Activated CD8-positive, alpha-beta memory T cell treated with anti-CD3 and anti-CD28 coated beads, Interleukin-2, amount 10 ng/mL, durations not matched to agents 7 days and 5 days (primary cell): ENCODE measurements at places on chromosomes 7 and 10.

- peaks cover 6% of the 10 kb centered on the region for H3K36me3 ChIP-seq
- H3K4me3 ChIP-seq, result no peak overlapping the region
- H3K4me1 ChIP-seq, result peaks cover 37% of the 10 kb centered on the region
- DNase-seq, result no peak
Measured at GRCh38 chr7:150363370-150363769, 5.3 kb upstream of the REPIN1 start.

GRCh38 chr7:111145472-111145871 lies 54.5 kb downstream of the LRRN3 start:
- H3K4me3 ChIP-seq, result no peak overlapping the region
- H3K36me3 ChIP-seq, result peaks cover 2% of the 10 kb centered on the region
- H3K27ac ChIP-seq, result no peak overlapping the region

DNA sequence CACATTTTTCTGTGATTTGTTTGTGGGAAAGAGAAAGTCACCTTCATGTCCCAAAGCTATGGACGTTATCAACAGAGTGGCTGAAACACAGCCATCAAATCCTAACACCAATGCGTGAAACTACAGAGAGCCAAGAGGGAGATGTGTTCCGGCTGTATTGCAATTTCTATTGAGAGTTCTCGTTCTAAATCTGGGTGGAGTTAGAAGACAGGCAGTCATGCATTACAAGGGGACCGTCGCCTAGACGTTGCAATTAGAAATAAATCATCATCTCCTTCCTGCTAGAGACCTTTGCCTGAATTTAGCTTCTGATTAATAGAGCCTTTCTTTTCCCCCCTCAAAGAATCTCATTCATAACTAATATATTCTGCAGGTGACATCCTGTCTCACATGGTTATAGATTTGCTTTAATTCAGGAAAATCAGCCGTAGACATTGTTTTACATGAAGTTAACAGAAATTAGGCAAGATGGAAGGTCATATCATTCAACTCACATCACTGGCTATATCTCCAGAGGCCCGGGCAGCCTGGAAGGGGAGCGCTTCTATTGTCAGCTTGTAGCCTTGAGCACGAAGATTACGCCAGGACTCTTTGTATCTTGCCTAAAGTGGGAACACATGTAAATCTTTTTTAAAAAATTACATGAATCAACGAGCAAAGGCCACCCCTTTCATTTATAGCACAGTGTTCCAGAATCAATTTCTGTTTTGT lies 52.6 kb downstream of the HABP2 start:
- no peak overlapping the region for H3K27ac ChIP-seq
- H3K36me3 ChIP-seq, result no peaks in the 10 kb centered on the region
- DNase-seq, result no peak

DNA sequence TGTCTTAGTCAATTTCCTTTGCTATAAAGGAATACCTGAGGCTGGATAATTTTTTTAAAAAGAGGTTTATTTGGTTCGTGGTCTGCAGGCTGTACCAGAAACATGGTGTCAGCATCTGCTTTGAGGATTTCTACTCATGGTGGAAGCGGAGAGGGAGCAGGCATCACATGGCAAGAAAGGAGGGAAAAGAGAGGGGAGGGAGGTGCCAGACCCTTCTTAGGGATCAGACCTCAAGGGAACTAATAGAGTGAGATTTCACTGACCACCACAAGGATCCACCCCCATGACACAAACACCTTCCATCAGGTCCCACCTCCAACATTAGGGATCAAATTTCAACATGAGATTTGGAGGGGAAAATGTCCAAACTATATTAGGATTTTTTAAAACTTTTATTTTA lies 27.0 kb upstream of the AKR1B10 start:
- H3K4me3 ChIP-seq, result no peak overlapping the region
- no peak overlapping the region for H3K27ac ChIP-seq
- H3K4me1 ChIP-seq, result peaks cover 1% of the 10 kb centered on the region

DNA sequence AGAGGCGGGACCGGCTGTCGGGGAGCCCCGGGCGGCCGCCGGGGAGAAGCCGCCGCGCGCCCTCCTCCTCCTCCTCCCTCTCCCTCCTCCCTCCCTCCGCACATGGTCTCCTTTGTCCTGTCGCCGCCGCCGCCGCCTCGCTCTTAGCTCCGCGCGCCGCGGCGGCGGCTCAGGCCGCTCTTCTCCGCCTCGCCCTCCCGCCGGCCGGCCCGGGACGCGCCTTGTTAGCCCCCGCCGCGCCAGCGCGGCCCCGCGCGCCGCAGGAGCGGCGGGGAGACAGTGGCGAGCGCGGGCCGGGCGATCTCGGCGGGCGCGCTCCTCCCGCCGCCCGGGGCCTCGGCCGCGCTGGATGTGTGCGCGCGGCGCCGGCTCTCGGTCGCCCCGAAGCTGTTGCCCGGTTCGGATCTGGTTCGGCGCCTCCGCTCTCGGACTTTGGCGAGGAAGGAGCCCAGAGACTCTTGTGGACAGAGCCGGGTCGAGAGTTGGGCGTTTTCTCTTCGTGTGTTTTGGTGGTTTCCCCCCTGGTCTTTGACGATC lies 437.4 kb upstream of the GALNT17 start:
- H3K4me3 ChIP-seq, result peak overlapping the region; percentile 89

DNA sequence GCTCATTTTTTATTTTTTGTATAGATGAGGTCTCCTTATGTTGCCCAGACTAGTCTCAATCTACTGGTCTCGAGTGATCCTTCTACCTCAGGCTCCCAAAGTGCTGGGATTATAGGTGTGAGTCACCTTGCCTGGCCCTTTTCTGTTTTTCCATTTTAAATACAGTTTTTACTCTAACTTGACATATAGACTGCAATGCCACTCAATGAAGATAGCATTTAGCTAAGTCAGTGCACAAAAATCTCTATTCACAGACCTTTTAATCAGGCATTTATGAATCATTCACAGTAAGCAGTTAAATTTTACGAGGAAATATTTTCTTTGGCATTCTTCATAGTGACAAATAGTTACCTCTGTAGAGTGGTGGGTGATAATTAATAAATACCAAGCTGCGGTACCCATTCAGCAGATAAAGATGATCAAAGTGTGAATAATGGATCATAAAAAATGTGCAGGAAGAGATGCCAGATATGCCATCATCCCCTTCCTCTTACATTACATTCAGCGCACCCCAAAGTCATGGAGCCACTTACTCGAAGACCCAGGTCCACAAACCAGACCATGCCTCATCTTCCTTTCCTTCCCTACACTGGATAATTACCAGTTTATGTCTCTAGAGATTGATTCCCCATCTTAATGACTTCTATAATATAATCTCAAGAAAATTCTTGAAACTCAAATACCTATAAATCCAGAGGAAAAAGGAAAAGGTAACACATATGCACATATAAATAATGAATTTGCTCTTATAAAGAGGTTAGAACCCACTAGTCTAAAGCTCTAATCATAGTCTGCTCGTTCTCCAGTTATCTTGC lies 56.0 kb downstream of the UBE2H start:
- H3K36me3 ChIP-seq, result peaks cover 7% of the 10 kb centered on the region
- no peaks in the 10 kb centered on the region for H3K27me3 ChIP-seq
- no peaks in the 10 kb centered on the region for H3K4me1 ChIP-seq
- no peak overlapping the region for H3K27ac ChIP-seq

DNA sequence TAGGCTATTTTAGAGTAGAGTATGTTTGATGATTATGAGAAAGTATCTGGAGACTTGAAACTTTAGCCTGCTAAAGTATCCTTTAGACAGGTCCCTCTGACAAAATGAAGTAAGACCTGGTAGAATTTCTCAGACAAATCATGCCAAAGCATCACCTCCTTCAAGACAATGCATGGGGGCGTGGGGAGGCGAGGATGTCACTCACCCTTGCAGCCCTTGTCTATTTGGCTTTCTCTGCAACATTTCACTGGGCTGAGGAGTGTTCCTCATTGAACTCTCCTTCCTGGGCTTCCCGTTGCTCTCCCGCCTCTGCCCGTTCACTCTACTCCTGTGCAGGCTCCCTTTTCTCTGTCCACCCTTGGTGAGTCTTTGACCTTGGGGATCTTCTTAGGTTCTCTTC lies 98.5 kb downstream of the JAZF1 start:
- H3K4me1 ChIP-seq, result peaks cover 5% of the 10 kb centered on the region
- H3K4me3 ChIP-seq, result no peak overlapping the region
- no peak for DNase-seq
- no peak overlapping the region for H3K27ac ChIP-seq
- no peaks in the 10 kb centered on the region for H3K27me3 ChIP-seq
- no peaks in the 10 kb centered on the region for H3K36me3 ChIP-seq

GRCh38 chr7:77528368-77528767 lies 8.7 kb upstream of the PTPN12 start:
- peaks cover 7% of the 10 kb centered on the region for H3K27me3 ChIP-seq
- peaks cover 3% of the 10 kb centered on the region for H3K4me1 ChIP-seq
- no peak overlapping the region for H3K4me3 ChIP-seq
- DNase-seq, result no peak
- H3K27ac ChIP-seq, result no peak overlapping the region

DNA sequence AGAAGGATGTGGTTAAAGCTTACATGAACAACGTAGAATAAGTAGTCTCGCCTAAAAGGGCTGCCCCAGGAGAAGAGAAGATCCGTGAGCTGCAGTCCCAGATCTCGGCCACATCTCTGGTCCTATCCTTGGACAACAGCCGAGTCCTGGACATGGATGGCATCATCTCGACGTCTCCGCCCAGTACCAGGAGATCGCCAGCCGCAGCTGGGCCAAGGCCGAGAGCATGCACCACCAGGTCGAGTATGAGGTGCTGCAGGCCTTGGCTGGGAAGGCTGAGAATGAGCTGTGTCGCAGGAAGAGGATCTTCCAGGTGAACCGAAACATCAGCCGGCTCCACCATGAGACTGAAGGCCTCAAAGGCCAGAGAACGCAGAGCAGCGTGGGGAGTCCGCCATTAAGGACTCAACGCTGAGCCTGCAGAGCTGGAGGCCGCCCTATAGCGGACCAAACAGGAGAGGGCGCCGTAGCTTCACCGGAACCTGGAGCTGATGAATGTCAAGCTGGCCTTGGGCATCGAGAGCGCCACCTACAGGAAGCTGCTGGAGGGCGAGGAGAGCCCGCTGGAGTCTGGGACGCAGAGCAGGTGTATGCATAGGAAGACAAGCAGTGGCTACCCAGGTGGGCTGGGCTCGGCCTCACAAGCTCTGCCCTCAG lies 22.2 kb downstream of the LIPK start:
- no peak overlapping the region for H3K4me3 ChIP-seq
- H3K4me1 ChIP-seq, result peaks cover 7% of the 10 kb centered on the region
- peak; percentile 56 for DNase-seq

DNA sequence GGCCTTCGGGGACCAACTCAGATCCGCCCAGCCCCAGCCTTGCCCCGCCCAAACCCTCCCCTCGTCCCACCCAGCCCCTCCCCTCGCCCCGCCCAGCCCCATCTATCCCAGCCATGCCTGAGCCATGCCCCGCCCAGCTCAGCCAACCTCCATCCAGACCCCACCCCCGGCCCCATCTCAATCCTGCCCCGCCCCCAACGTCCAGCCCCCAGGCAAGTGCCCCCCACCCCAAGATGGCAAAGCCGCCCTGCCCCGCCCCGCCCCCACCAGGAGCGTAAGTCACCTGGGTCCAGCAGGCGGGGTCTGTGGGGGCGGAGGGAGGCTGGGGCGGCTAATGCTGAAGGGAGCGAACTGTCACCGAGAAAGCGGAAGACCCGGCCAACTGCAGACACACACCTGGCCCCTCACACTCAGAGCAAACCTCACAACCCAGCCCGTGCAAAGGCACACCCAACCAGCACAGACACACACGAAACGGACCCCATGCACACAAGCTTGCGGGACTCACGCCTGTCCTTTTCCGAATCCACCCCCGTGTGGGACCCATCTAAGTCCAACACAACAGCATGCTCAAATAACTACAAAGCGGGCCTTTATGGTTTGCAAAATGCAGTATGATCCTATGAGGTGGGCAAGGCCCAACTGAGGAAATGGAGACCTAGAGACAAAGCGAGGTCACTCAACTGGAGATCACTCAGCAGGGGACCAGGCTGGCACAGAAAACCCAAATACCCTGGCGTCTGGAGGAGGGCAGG lies 11.5 kb upstream of the OGA start:
- H3K4me3 ChIP-seq, result peak overlapping the region; percentile 75
- peaks cover 38% of the 10 kb centered on the region for H3K4me1 ChIP-seq
- peak; percentile 74 for DNase-seq

DNA sequence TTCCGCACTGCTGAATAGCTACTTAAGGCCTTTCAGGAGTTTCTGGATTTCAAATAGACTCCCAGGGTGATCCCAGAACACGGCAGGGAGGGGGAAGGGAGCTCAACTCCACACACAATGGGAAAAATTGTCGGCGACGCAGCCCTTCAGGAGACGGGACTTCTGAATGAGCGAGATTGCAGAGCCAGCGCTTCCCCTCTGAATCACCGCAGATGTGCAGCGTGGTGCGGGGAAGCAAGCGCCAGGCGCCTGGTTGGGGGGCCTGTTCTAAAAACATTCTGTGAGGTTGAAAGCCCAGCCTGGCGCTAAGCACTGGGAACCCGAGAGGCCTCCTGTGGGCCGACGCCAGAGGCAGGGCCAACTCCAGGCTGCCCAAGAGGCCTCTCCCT lies 163.3 kb downstream of the MAD1L1 start:
- H3K4me3 ChIP-seq, result no peak overlapping the region
- H3K27me3 ChIP-seq, result no peaks in the 10 kb centered on the region
- no peak for DNase-seq
- H3K27ac ChIP-seq, result no peak overlapping the region
- H3K4me1 ChIP-seq, result peaks cover 11% of the 10 kb centered on the region

- no peaks in the 10 kb centered on the region for H3K36me3 ChIP-seq
- H3K27ac ChIP-seq, result no peak overlapping the region
- no peaks in the 10 kb centered on the region for H3K4me1 ChIP-seq
Measured at GRCh38 chr7:135740889-135741288, 7.7 kb downstream of the FAM180A start.

DNA sequence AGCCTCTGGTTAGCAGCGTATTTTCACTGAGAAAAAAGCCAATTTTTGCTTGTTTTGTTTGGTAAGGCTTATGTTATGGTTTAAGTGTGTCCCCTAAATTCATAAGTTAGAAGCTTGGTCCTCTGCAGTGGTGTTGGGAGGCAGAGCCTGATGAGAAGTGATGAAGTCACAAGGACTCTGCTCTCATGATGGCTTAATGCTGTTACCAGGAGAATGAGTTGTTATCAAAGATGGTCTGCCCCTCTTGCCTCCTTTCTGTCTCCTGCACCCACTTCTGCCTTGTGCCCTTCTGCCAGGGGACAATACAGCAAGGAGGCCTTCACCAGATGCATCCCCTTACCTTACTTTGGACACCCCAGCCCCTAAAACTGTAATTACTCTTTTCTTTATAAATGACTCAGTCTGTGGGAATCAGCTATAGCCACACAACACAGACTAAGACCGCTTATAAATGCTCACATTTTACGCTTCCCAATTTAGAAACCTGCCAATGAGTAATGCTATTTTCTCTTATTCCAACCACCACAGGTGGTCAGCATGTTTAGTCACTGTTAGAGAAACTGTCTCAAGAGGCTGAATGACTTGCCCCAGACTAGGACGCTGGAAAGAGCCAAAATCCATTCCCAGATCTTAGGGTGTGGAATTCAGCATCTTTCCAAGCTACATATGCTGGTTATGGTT lies 6.1 kb upstream of the PKD1L1 start:
- H3K27ac ChIP-seq, result no peak overlapping the region
- no peak for DNase-seq
- H3K4me1 ChIP-seq, result peaks cover 2% of the 10 kb centered on the region

GRCh38 chr7:84780158-84781124 lies 406.4 kb downstream of the SEMA3D start:
- DNase-seq, result no peak
- H3K27me3 ChIP-seq, result no peaks in the 10 kb centered on the region
- no peak overlapping the region for H3K27ac ChIP-seq
- no peaks in the 10 kb centered on the region for H3K36me3 ChIP-seq
- H3K4me3 ChIP-seq, result no peak overlapping the region
